ENCODE measurements at places on chromosomes 5 and 9.
A peak's percentile ranks its signal among the peaks of the same experiment; 100 is the strongest.

- DNase-seq, result no peak
These were observed 36.1 kb upstream of the SPDL1 start for GRCh38 chr5:169547508-169547907.

DNA sequence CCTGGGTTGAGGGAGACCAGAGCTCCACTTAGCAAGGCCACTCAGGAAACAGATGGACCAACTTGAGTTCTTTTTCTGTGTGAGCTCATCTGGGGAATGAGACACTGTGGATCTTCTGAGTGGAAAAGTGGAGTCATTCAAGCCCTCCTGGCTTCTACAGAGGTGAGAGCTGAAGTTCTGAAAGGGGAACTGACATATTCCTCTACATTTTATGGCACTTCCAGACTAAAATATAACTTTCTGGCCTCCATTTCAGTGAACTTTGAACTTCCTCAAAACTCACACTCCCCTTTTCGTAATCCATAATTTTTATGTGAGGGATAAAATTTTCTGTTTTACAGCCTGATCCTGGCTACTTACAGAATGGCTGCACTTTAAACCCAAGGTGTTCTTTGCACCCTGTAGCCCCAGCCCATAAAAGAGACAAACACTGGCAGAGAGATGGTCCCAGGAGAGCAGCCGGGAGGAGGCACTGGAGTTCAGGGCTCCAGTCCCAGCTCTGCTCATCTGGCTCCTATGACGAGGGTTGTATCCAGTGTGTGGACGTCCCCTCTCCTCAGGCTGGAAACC lies 10.8 kb downstream of the SPAAR start:
- peak; percentile 45 for DNase-seq

DNA sequence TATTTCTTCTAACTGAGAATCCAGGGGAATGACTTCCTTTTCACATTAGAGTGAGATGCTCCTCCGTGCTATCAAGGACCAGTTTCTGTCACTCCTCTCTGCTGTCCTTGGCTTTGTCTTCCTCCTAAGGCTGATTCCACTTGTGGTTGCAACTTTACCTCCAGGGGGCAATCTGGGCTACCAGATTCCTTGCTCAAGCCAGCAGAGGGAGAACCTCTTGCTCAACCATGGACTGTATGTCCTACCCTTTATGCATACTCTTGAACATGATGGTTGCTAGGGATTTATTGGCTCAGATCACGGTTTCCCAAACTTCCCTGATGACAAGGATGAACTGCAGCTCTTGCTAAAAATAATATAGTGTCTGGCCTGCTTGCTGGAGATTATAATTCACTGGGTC lies 24.0 kb downstream of the NNT start:
- peak; percentile 82 for DNase-seq

- no peak for DNase-seq
These were observed 153.3 kb downstream of the YIPF5 start for GRCh38 chr5:144017119-144017518.

DNA sequence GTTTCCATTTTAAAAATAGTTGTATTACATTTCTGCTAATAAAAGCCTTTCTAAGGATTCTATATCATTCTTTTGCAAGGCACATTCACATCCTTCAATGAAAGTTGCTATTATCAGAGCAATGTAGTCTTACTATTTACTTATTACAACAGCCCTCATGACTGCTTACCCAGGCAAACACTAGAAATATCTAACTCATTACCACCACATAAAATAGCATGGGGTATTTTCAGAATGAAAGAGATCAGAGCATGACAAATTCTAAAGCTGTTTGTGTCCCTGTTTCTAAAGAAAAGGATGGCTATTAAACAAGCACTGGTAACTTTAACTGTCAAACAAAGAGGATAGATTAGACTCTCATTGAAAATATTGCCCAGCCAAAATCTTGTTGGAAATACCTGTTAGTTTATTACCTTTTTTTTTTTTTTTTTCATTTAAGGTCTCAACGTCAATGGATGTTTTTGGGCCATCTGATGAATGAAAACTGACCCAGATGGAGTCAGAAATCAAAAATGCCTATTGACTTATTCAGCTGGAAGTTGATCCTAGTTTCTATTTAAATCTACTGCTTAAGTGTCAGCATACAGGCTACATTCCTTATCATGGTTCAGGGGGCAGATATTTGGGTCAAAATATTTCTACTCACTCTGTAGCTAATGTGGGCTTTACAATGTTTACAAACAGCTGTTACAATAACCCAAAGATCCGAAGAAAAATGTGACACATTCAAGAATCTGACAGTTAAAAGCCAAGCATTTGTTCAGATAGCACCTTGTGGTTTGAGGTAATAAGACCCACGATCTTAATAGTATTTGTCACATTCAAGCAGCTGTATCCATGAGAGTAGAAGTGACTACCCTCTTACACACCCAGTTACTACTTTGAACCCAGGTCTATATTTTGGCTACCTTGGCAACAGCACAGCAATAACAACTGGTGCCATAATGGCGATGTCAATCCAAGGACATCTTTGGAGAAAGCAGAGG lies 554.8 kb upstream of the MEF2C start:
- DNase-seq, result no peak

DNA sequence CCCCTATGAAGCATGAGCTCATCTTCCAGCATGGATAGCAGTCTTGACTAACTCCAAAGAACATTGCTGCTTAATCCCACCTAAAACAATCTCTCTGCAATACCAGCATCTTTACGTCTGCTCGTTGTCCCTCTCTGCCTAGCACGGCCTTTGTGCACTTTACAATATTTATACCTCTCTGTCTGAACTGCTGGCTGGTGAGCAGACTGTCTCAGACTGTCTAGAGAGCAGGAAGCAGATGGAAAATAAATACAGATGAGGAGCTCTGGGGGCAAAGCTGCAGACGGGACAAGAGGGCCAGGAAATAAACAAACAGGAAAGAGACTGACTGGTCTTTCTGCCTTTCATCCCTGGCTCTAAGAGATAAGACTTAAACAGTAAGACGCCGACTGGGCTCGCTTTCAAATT lies 224.8 kb downstream of the ENC1 start:
- DNase-seq, result peak; percentile 42

DNA sequence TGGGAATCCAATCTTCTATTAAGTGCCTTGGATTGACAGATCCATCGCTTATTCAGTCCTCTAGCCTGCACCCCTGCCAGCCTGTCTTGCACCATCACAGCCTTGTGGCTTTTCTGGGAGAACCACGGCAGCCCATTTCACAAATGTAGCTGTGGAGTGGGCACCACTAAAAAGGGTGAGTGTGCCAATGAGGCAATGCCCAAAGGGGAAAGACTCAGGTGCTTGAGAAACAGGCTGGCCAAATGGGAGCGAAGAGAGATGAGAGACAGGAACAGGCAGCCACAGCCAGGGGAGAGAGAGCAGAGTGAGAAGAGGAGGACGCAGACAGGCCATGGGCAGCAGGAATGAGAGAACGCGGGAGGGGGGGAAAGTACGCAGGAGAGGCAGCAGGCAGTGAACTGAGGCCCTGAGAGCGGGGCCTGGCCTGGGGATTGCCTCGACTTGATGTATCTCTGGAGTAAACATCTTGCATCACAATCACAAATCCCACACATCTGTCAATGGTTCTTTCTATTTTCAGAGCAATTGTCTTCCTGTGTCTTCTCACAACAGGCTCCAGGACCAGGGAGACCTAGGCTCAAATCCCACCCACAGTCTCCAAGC lies 173.1 kb downstream of the SYK start:
- DNase-seq, result no peak

DNA sequence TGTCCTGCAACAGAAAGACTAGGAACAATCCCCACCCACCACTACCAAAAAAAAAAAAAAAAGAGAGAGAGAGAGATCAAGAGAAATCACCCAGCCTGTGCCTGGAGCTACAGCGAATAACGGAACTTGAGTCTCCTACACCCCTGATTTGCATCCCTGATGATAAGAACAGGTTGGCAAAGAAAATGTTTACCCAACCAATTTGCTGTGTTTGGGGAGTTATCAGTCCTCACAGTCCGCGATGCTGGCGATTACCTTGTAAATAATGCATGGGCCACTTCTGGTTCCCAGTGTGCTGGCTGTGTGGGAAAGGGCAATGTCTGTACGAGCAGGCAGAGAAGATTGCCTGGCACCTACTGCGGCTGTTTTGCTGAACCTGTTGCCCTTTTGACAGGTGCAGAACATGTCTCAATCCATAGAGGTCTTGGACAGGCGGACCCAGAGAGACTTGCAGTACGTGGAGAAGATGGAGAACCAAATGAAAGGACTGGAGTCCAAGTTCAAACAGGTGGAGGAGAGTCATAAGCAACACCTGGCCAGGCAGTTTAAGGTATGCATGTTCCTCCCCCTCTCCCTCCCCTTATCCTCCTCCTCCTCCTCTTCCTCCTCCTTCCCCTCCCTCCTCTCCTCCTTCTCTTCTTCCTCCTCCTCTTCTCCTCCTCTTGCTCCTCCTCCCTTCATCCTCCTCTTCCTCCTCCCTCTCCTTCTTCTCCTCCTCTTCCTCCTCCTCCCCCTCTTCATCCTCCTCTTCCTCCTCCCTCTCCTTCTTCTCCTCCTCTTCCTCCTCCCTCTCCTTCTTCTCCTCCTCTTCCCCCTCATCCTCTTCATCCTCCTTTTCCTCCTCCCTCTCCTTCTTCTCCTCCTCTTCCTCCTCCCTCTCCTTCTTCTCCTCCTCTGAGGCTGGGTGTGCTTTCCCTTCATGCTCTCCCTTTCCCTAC lies 8.3 kb downstream of the OLFM1 start:
- DNase-seq, result no peak

GRCh38 chr9:137664676-137665075 lies 45.9 kb downstream of the EHMT1 start:
- no peak for DNase-seq

DNA sequence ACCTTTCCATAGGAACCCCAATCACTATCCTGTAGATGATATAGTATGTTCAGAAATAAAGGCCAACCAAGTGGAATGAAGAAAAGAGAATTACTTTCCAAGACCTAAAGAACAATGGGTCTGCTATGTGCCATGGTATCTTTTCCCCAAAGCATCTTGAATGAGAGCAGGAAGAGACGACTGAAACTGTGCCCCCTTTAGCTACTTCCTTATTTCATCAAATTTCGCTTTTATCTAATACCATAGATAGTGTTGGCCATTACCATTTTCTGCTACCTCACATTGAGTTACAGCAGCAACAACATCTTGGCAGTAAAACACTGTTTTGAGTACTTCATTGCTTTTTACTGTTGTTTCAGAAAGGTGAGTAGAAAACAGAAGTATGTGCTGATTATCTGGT lies 266.6 kb downstream of the CD180 start:
- no peak for DNase-seq

GRCh38 chr9:136860529-136860928 lies 5.6 kb downstream of the EDF1 start:
- no peak for DNase-seq

DNA sequence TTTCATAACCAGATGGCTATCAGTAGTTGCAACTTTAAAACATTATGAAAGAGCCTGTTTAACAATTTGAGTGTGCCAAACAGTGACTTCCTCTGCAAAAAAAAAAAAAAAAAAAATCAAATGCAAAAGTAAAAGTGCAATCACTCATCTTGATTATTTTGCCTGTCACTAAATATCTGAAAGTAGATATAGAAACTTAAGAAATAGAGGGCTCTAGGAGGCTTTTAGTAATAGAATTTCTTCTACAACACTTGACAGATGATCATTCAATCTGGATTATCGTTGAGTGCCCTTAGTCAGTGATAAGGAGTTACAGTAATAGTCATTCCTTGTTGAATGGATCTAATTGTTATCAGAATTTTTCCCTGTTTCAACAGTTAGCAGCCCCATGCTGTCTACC lies 101.8 kb downstream of the CETN3 start:
- no peak for DNase-seq

GRCh38 chr5:180352116-180353047 lies 754 bp downstream of the GFPT2 start:
- DNase-seq, result no peak

DNA sequence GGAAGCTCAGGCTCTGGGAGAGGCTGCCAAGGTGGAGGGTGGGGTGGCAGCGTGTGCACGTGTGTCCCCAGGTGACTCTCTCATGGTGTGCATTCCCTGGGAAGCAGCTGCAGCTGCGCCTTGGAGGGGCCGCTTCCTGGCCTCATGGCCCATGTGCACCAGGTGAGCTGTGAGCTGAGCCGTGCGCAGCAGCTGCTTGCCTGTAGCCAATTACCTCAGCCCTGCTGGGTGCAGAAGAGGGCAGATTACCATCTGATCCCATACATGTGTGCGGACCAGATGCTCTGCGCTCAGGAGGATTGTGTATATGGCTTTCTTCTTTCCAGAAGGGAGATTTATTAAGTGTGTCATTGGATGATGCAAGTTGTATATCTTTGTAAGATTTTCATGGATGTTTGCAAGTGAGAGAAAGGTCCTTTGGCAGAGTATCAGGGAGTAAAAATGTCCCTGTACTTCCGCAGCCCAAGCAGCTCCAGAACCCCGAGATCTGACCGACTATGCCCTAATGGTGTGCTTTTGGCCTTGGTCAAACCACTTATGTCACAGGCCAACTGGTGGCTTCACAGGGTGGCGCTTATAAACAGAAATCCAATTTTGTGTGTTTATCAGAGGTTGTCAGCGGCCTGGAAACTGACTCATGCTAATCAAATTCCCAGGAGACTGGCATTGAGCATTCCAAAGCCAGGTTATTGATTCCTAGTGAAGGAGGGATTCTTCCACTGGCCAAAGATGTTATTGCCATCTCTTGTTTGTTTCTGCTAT lies 229.3 kb downstream of the GOLPH3 start:
- DNase-seq, result no peak

DNA sequence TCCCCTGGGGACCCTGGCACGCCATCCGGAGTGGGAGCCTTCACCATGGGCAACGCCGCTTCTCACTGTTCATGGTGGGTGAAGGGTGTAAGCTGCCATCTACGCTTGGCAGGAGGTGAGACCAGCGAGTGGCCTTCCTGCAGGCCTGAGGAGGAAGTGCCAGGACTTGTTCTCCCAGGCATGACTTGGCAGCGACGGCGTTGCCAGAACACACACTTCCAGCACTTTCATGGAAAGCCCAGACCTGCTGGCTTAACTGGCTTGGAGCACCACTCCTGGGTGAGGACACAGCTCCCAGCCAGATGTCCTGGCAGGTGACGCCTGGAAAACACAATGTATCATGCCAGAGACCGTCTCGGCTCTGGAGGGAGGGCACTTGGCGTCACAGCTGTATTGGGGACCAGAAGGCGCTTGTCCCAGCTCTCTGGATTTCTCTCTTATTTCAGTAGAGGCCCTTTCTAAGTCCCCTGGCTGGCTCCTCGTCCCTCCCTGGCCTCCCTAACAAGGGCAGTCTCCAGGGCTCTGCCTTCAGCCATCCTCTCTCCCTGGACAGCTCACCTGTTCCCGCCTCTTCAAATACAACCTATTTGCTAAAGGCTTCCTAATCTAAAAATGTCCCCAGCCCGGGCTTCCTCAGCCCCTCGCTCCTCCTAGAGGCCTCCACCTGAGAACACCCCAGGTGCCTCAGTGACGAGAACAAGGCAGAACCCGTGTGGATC lies 188.3 kb downstream of the OLFM1 start:
- no peak for DNase-seq

GRCh38 chr5:174999581-174999980 lies 275.2 kb downstream of the MSX2 start:
- no peak for DNase-seq

GRCh38 chr5:95424526-95424925 lies 33.4 kb downstream of the FAM81B start:
- no peak for DNase-seq
